ENCODE measurements at places on chromosomes 16 and 17.

- peak; percentile 17 for DNase-seq
Observed at GRCh38 chr17:60423865-60424264, 1.6 kb downstream of the CHCT1 start.

- DNase-seq = no peak
Observed at GRCh38 chr17:12320286-12320685, 299.6 kb downstream of the MAP2K4 start.

DNA sequence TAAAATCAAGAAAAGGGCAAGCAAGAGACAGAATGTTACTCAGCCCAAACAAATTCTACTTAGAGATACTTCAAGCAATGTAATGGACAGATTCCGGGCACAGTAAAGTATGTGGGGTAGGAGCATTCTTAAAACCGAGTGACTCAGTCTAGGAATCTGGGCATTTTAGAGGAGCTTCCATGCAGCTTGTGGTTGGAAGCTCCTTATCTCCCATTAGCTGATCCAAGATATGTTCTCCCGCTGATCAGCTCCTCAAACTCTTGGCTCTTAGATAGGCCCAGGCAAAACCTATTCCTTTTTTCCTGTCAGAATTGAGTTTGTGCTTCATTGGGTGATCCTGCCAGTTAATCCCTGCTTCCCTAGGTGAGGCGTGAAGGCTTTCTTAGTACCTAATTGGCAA is 303.3 kb downstream of the CEP112 start:
- no peak for DNase-seq

GRCh38 chr16:83475108-83475507 is 332.7 kb upstream of the HSBP1 start:
- DNase-seq = no peak

DNA sequence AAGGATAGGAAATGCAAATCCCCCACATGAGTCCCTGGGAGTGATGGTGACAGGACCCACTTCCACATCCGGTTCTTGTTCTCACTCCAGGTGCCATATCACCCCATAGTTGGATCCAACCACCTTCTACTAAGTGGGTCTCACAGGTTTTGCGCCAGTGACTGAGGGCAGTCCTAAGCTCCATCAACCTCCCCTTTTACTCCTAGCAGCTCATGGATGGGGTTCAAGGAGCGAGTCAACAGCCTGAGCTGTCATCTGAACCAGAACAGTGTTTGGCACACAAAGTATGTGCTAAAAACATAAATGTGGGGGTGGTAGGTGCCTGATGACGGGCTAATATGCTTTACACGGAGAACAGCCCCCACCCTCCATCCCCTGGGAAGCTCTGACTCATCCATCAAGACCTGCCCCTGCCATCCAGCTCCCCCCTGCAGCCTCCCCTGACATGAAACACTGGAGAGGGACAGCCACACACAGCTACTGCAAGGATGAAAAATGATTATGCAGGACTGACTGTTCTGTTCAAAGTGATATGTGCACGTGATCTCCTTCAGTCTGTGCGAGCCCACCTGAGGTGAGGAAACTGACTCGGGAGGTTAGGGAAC is 143.2 kb upstream of the CDH5 start:
- DNase-seq = no peak

GRCh38 chr16:85585711-85586110 is 27.4 kb upstream of the GSE1 start:
- no peak for DNase-seq

DNA sequence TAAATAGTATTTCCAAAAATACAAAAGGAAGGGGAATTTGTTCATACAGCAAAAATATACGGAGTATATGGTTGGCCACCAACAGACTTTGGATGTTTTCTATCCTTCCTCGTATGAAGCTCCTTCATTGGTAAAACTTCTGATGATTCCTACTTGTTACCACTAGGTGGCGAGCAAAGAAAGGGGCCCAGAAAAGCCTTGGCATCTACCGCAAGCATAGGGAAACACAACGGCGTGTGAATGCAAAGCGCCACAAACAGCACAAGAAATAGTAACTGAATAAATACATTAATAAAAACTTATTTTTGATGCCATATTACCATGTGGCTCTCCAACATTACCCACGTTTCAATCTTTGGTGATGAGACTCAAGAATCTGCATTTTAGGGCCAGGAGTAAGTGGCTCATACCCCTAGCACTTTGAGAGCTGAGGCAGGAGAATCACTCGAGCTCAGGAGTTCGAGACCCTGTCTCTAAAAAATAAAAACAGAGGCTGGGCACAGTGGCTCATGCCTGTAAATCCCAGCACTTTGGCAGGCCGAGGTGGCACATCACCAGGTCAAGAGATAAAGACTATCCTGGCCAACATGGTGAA is 34.5 kb downstream of the YWHAE start:
- DNase-seq = peak; percentile 86

GRCh38 chr16:65809627-65810026 is 556.9 kb upstream of the CDH5 start:
- DNase-seq = no peak

Data from hematopoietic multipotent progenitor cell treated with erythropoietin and hydrocortisone succinate and interleukin-3 and kit ligand, for 8 days (in vitro differentiated cells).